ENCODE measurements at places on chromosomes 12 and 14. TPM values are rescaled to one million over a fixed set of nuclear protein-coding genes. Genes with fewer than 3 reads are reported as not detected.

- H3K4me1 ChIP-seq = peaks cover 74% of the 10 kb centered on the region
- peak overlapping the region; percentile 89 for H3K27ac ChIP-seq
- peaks cover 13% of the 10 kb centered on the region for H3K36me3 ChIP-seq
- H3K4me3 ChIP-seq = peak overlapping the region; percentile 66
- peak; percentile 88 for DNase-seq
Observed at GRCh38 chr12:124389138-124389724, 94.3 kb downstream of the RFLNA start.

- no peak for DNase-seq
- H3K27me3 ChIP-seq = no peaks in the 10 kb centered on the region
- no peak overlapping the region for H3K4me3 ChIP-seq
- H3K4me1 ChIP-seq = no peaks in the 10 kb centered on the region
Observed at GRCh38 chr14:89013098-89013504, 188.7 kb downstream of the TTC8 start.

DNA sequence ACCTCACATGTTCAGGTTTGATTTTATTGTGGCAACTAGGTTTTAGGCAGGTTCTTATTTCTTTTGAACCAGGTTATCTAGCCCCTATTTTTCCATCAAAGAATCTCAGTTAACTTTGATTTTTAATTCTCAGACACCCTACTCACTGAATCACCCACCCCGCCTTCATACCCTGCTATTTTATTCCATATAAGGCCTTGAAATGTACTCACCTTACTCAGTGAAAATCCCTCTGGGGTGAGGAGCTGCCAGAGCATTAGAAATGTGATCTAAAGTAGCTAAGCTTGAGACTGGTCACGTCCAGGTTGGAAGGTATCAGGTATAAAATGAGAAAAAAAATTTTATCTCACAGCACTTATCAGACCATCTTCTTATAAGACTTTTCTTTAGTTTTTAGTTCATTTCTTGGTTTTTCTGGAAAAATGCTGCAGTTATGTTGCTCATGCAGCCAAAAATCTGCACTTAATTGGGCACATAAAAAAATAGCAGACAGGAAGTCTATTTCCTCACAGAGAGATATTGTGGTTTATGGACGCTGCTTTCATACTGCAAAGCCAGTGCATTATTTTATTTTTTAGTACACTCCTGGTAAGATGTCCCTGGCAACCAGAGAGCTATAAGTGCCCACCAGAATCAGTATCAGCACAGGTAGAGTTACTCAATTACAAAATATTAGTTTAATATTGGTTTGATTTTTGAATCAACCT, 101.5 kb upstream of the CCDC91 start:
- H3K4me3 ChIP-seq = no peak overlapping the region
- no peaks in the 10 kb centered on the region for H3K36me3 ChIP-seq
- DNase-seq = no peak
- H3K4me1 ChIP-seq = no peaks in the 10 kb centered on the region

- no peak overlapping the region for H3K4me3 ChIP-seq
- no peaks in the 10 kb centered on the region for H3K36me3 ChIP-seq
- no peak overlapping the region for H3K27ac ChIP-seq
- no peaks in the 10 kb centered on the region for H3K27me3 ChIP-seq
- H3K4me1 ChIP-seq = peaks cover 9% of the 10 kb centered on the region
Observed at GRCh38 chr12:92294676-92295440, 149.2 kb upstream of the BTG1 start.

GRCh38 chr14:101774814-101775213, 13.3 kb downstream of the PPP2R5C start:
- no peaks in the 10 kb centered on the region for H3K4me1 ChIP-seq
- H3K4me3 ChIP-seq = no peak overlapping the region
- no peaks in the 10 kb centered on the region for H3K36me3 ChIP-seq
- H3K27ac ChIP-seq = no peak overlapping the region
- no peak for DNase-seq

GRCh38 chr12:25979059-25979458, 20.6 kb downstream of the RASSF8 start:
- no peak overlapping the region for H3K4me3 ChIP-seq
- no peaks in the 10 kb centered on the region for H3K4me1 ChIP-seq
- H3K36me3 ChIP-seq = no peaks in the 10 kb centered on the region
- no peak overlapping the region for H3K27ac ChIP-seq

DNA sequence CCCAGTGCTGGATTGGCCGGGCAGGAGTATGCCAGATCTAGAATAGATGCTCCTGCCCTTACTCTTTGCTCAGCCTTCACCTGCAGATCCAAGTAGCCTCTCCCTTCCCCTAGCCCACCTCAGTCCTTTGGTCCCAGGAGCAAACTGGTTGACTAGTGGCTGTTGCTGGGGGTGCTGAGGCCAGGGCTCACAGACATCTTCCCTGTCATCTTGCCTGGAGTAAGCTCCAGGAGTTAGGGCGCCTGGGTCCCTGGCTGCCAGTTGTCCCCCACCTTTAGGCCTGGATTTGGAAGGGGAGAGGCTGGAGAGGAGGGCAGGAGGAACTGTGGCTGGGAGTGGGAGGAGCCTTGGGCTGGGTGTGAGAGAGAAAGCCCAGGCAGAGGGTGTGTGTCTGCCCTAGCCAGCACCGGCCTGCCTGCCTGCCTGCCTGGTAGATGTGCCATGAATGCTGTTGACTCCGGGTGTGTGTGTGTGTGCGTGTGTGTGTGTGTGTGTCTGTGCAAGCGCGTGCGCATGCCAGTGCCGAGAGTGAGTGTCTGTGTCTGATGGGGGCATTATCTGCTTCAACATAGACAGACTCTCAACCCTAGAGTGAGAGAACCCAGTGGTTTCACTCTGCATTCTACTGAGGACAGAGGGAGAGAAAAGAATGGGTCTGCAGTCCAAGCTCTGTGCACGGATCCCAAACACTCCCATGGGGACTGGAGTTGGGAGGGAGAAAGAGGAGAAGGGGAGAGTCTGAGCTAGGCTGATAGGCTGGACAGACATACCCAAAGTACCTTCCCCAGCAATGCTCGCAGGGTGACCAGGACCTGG, 845 bp upstream of the RARG start:
- H3K4me3 ChIP-seq = peak overlapping the region; percentile 60
- DNase-seq = peak; percentile 21
- H3K27me3 ChIP-seq = peaks cover 8% of the 10 kb centered on the region
- no peak overlapping the region for H3K27ac ChIP-seq
- peaks cover 19% of the 10 kb centered on the region for H3K4me1 ChIP-seq

The PRB4 gene
- total RNA-seq = not detected

The SCN8A gene
- total RNA-seq = 12.8 TPM

The MANSC4 gene
- total RNA-seq = 0.17 TPM

The SHMT2 gene
- total RNA-seq = 358 TPM

The OR6S1 gene
- total RNA-seq = not detected

Data from fibroblast of lung (primary cell).